ENCODE measurements at places on chromosomes 4 and X.
A peak's percentile ranks its signal among the peaks of the same experiment; 100 is the strongest.

GRCh38 chrX:149471397-149471796, 33.7 kb downstream of the IDS start:
- H3K27me3 ChIP-seq, result no peaks in the 10 kb centered on the region
- H3K36me3 ChIP-seq, result no peaks in the 10 kb centered on the region
- no peak overlapping the region for H3K27ac ChIP-seq

GRCh38 chr4:173257732-173258717, 76.1 kb downstream of the HMGB2 start:
- no peaks in the 10 kb centered on the region for H3K27me3 ChIP-seq
- no peak overlapping the region for H3K4me3 ChIP-seq
- peak; percentile 75 for DNase-seq
- H3K4me1 ChIP-seq, result no peaks in the 10 kb centered on the region

- H3K4me3 ChIP-seq, result no peak overlapping the region
- H3K4me1 ChIP-seq, result no peaks in the 10 kb centered on the region
- H3K27me3 ChIP-seq, result no peaks in the 10 kb centered on the region
- DNase-seq, result no peak
Measured at GRCh38 chr4:174402470-174403176, 118.9 kb downstream of the CEP44 start.

- no peaks in the 10 kb centered on the region for H3K36me3 ChIP-seq
- H3K4me1 ChIP-seq, result no peaks in the 10 kb centered on the region
- no peak overlapping the region for H3K4me3 ChIP-seq
- no peak for DNase-seq
Measured at GRCh38 chr4:140691369-140691768, 64.8 kb downstream of the TBC1D9 start.

DNA sequence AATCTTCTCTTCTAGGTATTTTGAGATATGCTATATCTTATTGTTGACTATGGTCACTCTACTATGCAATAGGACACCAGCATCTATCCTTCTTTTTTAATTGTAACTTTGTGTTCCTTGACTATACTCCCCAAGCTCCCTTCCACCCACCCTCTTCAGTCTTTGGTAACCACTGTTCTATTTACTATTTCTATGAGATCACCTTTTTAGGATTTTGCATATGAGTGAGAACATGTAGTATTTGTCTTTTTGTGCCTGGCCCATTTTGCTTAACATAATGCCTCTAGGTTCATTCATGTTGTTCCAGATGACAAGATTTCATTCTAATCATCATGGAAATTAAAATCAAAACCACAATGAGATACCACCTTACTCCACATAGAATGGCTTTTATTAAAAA, 63.3 kb upstream of the BANK1 start:
- H3K4me3 ChIP-seq, result no peak overlapping the region
- no peaks in the 10 kb centered on the region for H3K4me1 ChIP-seq
- DNase-seq, result no peak
- no peaks in the 10 kb centered on the region for H3K36me3 ChIP-seq

DNA sequence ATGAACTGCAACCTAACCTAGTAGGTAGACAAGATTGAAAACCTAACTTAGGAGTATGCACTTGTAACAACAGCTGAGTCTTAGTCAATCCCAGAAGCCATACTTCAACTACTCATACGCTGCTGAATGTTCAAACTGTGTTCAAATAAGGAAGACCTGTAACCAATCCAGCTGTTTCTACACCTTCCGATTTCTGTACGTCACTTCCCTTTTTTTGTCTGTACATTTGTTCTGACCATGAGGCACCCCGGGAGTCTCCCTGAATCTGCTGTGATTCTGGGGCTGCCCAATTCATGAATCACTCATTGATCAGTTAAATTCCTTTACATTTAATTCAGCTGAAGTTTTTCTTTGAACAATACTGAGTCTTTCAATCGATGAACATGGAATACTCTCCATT, 89.5 kb downstream of the BMP3 start:
- H3K4me1 ChIP-seq, result no peaks in the 10 kb centered on the region
- H3K27ac ChIP-seq, result no peak overlapping the region
- no peaks in the 10 kb centered on the region for H3K36me3 ChIP-seq
- H3K4me3 ChIP-seq, result no peak overlapping the region

GRCh38 chr4:10965196-10965595, 280.6 kb upstream of the CLNK start:
- H3K4me3 ChIP-seq, result no peak overlapping the region
- no peaks in the 10 kb centered on the region for H3K36me3 ChIP-seq
- DNase-seq, result no peak
- no peak overlapping the region for H3K27ac ChIP-seq

DNA sequence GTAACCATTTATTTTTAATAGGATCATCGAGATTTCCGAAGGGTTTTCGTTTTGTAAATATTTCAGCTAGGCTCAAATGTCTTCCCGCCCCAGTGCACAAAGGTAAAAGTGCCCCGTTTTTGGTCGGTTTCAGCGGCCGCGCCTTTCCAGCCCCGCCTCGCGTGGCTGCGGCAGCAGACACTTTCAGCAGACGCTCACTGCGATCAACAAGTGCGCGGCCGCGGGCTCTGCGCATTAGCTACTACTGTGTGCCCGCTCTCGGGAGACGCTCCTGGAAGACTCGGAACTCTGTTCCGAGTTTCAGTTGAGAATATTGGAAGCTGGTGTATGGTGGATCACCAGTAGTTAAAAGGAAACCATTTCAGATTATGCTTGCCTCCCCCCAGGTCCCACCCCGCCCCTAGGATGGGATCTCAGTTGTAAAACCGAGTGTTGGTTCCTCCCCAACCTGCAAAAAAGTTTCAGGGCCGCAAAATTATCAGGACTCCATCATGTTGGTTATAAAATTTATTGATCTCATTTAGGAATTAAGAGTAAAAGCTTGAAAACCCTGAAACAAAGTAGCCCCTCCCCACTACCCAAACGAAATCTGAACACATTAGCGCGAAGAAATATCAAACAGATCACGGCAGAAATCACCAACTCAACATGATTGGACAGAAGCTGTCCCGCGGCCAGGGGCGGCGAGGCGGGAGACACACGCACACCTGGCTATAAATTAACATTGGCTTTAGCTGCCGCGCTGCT, 2.2 kb downstream of the SOX3 start:
- no peaks in the 10 kb centered on the region for H3K36me3 ChIP-seq
- peaks cover 50% of the 10 kb centered on the region for H3K27me3 ChIP-seq
- H3K4me1 ChIP-seq, result no peaks in the 10 kb centered on the region
- H3K4me3 ChIP-seq, result no peak overlapping the region
- H3K27ac ChIP-seq, result no peak overlapping the region

DNA sequence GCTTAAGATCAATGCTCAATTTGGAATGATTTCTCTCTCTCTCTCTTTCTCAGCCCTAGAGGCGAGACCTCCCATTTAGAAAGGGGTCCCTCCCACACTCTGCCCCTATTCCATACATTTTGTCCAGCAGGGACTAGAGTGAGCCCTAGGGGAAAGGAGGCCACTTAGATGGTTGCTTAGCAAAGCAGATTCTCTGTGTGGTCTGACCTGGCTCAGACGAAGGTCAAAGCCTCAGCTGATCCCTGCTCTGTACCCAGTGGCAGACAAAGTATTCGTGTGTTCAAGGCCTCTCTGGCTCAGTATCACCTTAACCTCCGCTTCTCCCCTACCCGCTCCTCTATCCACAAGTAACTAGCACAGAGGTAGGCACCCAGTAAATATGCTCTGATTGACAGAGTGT, 78.4 kb downstream of the HPRT1 start:
- no peaks in the 10 kb centered on the region for H3K36me3 ChIP-seq
- no peak overlapping the region for H3K4me3 ChIP-seq
- no peak for DNase-seq
- H3K27me3 ChIP-seq, result peaks cover 4% of the 10 kb centered on the region

GRCh38 chr4:177444911-177445736, 2.9 kb upstream of the AGA start:
- H3K36me3 ChIP-seq, result no peaks in the 10 kb centered on the region
- no peaks in the 10 kb centered on the region for H3K27me3 ChIP-seq
- DNase-seq, result no peak
- no peak overlapping the region for H3K27ac ChIP-seq

DNA sequence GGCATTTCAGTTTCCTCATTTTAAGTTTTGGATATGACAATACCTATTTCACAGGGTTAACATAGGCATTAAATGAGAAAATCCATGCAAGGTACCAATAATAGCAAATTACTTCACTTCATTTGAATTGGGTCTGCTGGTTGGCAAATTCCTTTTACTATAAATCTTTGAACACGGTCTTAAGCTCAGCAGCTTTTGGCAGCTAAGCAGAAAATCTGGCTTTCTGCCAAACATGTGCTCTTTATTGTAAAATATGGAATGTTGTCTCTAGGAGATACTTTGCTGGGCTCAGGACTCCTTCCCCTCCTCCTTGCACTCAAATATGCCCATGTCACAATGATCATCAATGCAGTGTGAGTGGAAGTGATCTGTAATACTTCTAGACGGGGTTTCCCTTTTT, 16.8 kb upstream of the DMP1 start:
- H3K4me3 ChIP-seq, result no peak overlapping the region
- DNase-seq, result no peak
- no peak overlapping the region for H3K27ac ChIP-seq
- no peaks in the 10 kb centered on the region for H3K4me1 ChIP-seq

DNA sequence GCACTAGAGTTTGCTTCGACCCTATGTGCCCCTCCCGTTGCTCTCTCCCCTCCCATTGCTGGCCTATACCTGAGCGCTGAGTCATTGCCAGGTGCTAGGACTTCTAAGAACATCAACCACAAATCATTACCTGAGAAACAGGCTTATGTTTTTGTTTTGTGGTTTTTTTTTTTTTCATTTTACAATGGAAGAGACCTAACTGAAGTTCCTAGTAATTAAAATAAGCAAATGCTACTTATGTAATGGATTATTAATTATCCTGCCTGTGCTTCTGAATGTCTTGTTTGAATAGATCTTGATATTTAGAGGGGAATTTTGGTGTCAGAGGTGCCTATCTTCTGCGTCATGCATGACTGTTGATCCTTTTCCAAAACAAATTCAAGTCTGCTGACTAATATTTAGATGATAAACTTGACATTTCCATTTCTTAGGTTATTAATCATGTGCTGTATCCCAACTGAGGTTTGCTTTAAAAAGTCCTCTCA, 275.4 kb upstream of the CPEB2 start:
- H3K4me1 ChIP-seq, result no peaks in the 10 kb centered on the region
- H3K27me3 ChIP-seq, result no peaks in the 10 kb centered on the region
- no peak overlapping the region for H3K27ac ChIP-seq

GRCh38 chrX:43910012-43910411, 27.8 kb upstream of the MAOB start:
- H3K27me3 ChIP-seq, result no peaks in the 10 kb centered on the region
- H3K4me1 ChIP-seq, result no peaks in the 10 kb centered on the region
- H3K4me3 ChIP-seq, result no peak overlapping the region
- no peak overlapping the region for H3K27ac ChIP-seq
- no peak for DNase-seq

GRCh38 chr4:92060333-92060732, 243.4 kb upstream of the GRID2 start:
- DNase-seq, result no peak
- H3K4me1 ChIP-seq, result no peaks in the 10 kb centered on the region
- no peaks in the 10 kb centered on the region for H3K27me3 ChIP-seq

- H3K4me3 ChIP-seq, result no peak overlapping the region
- no peaks in the 10 kb centered on the region for H3K36me3 ChIP-seq
- no peak overlapping the region for H3K27ac ChIP-seq
- no peaks in the 10 kb centered on the region for H3K27me3 ChIP-seq
Measured at GRCh38 chrX:31181377-31182000, 109.6 kb upstream of the FTHL17 start.

DNA sequence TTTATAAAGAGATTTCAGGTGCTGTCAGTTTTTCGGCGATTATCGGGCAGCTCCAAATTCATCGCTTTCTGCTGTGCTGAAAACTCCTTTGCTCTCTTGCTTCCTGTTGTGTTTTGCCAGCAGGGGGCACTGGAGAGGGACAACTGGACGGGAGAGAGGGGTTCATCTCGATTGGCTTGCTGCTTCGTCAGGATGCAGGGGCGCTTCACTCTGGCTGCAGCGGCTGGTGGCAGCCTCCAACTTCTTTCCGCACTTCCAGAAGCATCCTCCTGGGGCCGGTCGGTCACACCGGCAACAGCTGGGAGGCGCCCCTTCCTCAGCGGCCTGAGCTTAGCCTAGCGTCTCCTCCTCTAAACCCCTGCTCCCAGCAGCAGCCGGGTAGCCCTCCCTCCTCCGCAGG, 29.5 kb downstream of the MSL3 start:
- peak overlapping the region; percentile 43 for H3K4me3 ChIP-seq
- peaks cover 9% of the 10 kb centered on the region for H3K4me1 ChIP-seq
- DNase-seq, result peak; percentile 77
- no peak overlapping the region for H3K27ac ChIP-seq

- no peak for DNase-seq
- H3K27ac ChIP-seq, result no peak overlapping the region
- H3K4me3 ChIP-seq, result no peak overlapping the region
- no peaks in the 10 kb centered on the region for H3K4me1 ChIP-seq
Measured at GRCh38 chrX:23879380-23880090, 28.2 kb downstream of the APOO start.

DNA sequence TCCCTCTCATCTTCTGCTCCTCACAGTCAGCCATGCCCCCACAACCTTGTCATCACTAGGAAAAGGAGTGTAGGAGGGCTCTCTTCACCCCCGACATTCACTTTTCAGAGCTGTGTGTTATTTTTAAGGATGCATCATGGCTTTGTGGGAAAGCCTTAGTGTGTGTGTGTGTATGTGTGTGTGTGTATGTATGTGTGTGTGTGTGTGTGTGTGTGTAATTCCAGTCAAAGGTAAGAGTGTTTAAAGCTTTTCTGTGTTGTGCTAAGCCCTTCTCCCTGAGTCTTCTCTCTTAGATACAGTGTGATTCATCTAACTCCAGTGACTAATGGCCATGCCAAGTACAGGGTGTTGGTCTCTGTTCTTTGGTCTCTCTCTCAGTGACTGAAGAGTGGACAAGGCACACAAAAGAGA, 76.6 kb downstream of the CHIC2 start:
- H3K27ac ChIP-seq, result no peak overlapping the region
- no peaks in the 10 kb centered on the region for H3K36me3 ChIP-seq
- no peaks in the 10 kb centered on the region for H3K27me3 ChIP-seq

DNA sequence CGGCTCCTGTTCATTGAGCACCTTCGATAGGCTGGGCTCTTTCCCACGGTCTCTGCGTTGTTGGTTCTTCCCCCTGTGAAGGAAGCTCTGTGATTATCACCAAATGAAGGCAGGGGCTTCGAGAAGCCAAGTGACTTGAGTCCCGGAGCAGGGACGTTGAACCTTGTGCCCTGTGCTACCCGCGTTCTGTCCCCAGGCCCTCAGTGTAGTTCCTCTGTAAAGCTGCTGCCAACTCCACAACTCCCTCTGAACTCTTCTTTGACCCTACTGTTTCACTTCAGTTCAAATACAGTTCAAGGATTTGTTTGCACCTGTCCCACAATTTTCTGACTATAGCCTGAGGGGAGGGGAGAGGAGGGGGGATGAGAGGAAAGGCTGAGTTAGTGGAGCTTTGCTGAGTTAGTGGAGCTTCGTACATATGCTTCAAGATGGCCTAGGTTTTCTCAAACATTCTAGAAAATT, 635 bp upstream of the PHF8 start:
- DNase-seq, result no peak
- peak overlapping the region; percentile 90 for H3K27ac ChIP-seq
- H3K36me3 ChIP-seq, result peaks cover 10% of the 10 kb centered on the region
- peak overlapping the region; percentile 75 for H3K4me3 ChIP-seq
- no peaks in the 10 kb centered on the region for H3K27me3 ChIP-seq

- peak within 1 kb of the TSS; percentile 76 for H3K4me3 ChIP-seq
- DNase-seq, result peak; percentile 73
- H3K36me3 ChIP-seq, result peaks cover 8% of the 10 kb centered on the region
- peak within 1 kb of the TSS; percentile 1 for H3K27ac ChIP-seq
Measured at GRCh38 chr4:108168671-108169523, at the start of gene LEF1. TSS of gene LEF1 (minus strand) at chr4:108168932. CDS start at chr4:108167767, 1,165 bp downstream.

All from CD4-positive, alpha-beta T cell (primary cell).